GM12878 (cell line): ENCODE measurements at places on chromosomes 16 and 17. TPM values are rescaled to one million over a fixed set of nuclear protein-coding genes. Genes with fewer than 3 reads are reported as not detected.

The SOX8 gene
- total RNA-seq = not detected in 2 replicates

- no peak for DNase-seq
Measured at GRCh38 chr17:76080768-76081287, 1.8 kb downstream of the ZACN start.

DNA sequence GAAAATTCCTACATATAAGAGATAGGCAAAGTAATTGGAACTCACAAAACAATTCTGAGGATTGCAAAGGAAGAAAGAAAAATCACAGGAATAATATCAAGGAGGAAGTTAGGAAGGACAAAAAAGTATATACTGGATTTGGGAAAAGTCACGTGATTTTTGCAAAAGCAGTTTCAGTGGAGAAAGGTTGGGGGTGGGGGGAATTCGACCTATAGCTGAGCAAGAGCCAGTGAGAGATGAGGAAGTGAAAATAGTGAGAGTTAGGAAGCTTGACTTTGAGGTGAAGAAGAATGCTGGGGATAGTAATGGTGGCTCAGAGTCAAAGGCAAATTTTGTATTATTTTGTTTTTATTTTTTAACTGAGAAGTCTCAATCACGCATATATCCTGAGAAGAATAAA lies 438.0 kb upstream of the PMFBP1 start:
- DNase-seq = no peak

The ARHGDIG gene
- total RNA-seq = not detected in 2 replicates

DNA sequence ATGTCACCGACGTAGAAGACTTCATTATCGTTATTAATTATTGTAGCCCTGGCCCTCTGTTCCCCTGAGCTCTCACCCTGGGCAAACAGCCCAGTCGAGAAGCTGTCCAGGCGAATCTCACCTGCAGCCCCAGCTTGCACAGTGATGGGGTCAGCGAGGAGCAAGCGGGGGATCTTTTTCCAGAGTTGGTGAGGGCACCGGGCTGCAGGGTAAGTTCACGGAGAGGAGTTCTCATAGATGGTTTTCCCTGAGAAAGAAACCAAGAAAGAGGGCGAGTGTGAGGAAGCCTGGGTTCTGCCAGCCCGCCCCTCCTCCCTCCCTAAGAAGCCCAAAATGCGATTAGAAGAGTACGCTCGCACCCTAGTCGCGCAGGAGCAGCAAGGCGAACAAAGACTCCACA lies 436 bp downstream of the SPAG5 start:
- DNase-seq = no peak
